NCI-H510A treated with DMSO at 0.1 percent for 48 hours (cell line): ENCODE measurements at places on chromosomes 3 and 15.

DNA sequence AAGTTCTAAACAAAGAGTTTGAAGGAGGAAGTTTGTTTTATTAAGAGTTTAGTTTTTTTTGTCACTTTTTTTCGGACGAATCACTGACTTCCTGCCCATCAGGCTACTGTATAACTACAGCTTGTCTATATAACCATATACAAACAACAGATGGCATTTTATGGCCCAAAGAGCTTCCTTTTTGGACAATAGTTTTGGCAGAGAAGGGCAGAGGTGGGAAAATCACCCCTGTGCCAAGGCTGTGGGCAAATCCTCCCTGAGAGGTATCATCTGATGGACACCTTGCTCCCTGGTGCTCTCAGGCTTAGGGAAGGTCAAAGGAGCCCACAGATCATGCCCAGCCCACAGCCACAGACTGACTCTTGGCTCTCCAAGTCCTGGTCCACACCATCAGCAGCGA is 113.4 kb downstream of the OXNAD1 start:
- no peak for DNase-seq

DNA sequence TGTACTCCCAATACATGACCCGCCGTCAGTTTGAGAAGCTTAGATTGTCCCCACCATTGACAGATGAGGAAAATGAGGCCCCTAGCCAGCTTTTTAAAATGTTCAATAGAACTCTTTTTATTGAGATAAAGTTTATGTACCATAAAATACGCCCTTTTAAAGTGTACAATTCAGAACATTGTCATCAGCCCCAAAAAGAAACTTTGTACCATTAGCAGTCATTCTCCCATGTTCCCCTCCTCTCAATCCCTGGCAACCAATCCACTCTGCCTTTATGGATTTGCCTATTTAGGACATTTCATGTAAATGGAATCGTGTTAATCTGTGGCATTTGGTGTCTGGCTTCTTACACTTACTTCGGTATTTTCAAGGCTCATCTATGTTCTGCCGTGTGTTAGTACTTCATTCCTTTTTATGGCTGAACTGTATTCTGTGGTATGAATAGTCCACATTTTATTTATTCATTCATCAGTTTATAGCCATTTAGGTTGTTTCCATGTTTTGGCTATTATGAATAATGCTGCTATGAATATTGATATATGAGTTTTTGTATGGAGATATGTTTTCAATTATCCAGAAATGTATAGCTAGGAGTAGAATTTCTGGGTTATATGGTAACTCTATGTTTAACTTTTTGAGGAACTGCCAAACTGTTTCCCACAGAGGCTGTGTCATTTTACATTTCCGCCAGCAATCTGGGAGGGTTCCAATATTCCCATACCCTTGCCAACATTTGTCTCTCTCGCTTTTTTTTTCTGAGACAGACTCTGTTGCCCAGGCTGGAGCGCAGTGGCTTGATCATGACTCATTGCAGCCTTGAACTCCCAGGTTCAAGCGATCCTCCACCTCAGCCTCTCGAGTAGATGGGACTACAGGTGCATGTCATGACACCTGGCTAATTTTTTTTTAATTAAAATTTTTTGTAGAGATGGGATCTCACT is 15.3 kb upstream of the PTPN23 start:
- DNase-seq, result no peak

- DNase-seq, result no peak
These were observed 21.3 kb downstream of the MEGF11 start for GRCh38 chr15:66232267-66232625.

DNA sequence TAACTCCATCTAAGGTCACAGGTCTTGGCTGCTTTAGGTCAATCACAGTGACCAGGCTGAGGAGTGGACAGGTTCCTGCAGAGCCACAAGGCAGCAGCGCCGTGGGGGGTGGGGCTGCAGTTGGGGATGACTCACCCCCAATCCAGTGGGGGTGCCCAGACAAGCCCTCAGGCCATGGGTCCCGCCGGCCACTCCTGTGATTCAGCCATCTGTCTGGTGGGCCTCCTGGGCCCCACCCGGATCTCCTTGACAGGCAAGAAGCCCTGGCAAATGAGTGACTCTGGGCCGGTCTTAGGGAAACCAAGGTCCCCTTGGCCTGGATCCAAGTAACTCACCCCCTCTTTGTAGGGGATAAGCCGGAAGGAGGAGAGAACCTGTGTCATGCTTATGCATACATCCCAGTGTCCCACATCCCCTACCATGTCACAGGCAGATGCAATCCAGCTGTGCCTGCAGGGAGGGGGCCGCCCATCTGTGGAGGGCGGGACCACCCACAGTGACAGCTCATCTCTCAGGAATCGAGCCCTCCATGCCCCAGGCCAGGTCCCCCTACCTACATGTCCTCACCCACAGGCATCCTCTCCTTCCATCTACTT is 495 bp upstream of the COL7A1 start:
- DNase-seq, result no peak

DNA sequence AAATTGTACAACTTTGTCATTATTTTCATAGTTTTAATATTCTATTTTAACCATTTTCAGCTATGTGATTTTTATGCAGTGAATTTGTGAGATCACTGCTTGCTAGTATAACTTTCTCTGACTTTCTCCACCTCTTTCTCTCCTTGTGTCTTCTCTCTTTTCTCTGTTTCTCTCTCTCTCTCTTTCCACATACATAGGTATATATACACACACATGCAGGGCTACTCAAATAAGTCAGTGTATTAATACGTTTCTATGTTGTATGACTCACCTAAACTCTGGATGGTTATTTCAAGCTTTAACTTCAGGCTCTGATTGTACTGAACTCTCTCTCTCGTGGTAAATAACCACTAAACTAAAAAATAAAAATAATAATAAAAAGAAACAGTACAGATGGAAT is 1389.3 kb upstream of the ALCAM start:
- DNase-seq, result no peak

DNA sequence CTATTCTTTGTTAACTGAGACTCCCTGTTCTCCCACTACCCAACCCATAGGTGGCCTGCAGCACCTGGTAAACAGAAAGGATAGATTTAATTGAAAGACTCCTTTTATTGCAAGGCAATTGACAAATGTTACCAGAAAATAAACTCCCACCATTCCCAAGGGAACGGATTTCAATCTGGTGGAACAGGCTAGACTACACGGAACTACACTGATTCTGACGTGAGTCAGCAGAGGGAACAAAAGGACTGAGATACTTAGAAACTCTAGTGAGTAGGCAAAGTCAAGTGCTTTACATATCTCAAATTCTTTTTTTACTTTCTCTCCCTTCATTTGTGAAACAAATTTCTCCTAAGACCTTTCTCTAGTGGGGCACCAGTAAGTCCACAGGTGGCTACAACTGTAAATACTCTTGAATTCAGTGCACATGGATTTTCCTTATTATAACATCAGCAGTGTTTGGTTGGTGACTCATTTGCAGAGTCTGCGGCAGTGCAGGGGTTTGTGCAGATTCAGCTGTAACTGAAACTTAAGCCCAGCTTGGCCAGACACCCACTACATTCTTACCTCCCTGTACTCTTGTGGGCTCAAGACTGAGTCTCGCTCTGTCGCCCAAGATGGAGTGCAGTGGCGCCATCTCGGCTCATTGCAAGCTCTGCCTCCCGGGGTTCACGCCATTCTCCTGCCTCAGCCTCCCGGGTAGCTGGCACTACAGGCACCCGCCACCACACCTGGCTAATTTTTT is 34.3 kb upstream of the PLSCR2 start:
- peak; percentile 11 for DNase-seq

- DNase-seq, result no peak
These were observed 131.0 kb downstream of the GABRG3 start for GRCh38 chr15:27101982-27102381.

DNA sequence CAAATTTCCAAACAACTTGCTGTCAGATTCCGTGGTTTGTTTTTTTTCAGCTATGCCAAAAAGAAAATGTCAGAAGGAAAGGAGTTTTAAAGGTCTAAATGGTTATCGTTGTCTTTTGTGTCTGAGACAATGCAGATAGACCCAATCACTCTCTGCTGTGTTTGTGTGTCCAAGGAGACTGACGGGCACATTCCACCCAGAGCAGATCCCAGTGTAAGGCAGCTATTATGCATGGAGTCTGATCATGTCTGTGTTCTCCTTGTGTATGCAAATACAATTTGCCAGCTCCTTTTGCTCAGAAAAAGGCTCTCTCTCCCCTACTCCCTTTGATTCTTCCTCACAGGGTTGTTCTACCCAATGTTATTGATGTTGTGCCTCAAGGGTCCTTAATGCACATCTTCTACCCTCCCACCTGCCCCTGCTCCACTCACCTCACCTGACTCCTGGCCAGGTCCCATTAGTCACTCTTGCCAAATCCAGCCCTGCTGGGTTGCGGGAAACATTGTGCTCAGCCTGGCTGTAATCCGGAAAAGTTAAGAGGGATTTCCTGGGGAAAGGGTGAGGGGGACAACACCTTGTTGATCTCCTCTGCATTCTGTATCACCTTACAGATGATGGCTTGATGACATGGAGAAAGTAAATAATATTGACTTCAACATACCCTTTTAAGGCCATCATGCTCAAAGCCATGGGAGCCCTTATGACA is 61.0 kb downstream of the OTOL1 start:
- peak; percentile 11 for DNase-seq

- DNase-seq, result no peak
These were observed 4.2 kb upstream of the TATDN2 start for GRCh38 chr3:10244009-10244408.

DNA sequence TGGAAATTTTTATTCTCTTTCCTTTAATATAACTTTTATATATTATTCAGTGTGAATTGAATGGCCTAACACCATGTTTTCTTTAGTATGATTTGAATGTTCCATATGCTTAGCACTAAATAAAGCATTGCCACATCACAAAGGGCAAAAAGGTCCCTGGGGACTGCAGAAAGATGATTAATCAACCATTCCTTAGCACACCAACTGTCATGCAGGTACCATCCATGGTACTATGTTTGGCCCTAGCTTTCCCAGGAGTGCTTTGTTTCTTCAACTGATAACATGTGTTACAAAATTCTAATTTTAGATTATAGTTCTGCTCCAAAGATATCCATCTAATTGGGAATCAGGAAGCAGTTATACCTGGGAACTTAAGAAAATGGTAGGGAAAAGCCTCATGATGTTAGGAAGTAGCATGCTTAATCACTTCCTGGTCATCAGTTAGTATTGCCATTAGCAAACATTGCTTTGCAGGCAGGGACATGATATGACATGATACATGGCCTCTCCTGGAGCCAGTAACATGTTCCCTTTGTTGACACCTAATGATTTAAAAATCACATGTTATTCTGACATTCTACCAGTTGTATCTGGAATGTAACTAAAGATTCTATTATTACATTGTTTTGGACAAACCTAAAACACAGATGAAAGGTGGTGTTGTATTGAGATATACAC is 712.6 kb upstream of the GBE1 start:
- DNase-seq, result no peak

GRCh38 chr15:49458145-49458544 is 35.1 kb downstream of the FGF7 start:
- DNase-seq, result no peak

GRCh38 chr3:122013448-122013925 is 8.6 kb downstream of the ILDR1 start:
- DNase-seq, result no peak

DNA sequence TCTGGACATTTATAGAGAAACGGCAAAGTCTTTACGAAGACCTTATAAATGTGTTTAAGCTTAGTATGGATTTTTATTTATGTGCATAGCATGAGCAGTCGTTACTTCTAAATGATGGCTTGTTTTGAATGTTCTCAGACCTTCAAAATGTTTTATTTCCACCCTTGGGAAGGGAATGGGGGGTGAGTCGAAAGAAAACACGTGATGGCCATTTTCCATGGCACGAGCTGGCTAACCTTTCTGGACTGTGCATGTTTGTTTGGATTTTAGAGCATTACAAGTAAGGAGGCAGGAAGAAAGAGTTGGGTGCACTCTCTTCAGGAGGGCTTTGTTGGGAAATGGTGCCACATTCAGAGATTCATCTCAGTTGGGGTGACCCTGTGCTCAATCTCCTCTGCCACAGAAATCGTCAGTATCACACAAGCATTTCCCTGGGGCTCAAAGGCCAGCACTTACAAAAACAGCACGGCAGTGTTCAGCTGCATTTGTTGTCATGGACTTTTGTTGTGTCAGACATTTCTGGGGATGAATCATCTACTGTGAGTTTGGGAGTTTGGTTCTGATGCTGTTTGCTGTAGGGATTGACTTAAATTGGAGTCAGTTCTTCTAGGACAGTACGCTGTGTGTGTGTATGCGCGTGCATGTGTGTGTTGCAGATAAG is 52.3 kb upstream of the ADAMTS9 start:
- DNase-seq, result no peak

GRCh38 chr3:23304424-23304823 is 101.3 kb downstream of the UBE2E2 start:
- no peak for DNase-seq

DNA sequence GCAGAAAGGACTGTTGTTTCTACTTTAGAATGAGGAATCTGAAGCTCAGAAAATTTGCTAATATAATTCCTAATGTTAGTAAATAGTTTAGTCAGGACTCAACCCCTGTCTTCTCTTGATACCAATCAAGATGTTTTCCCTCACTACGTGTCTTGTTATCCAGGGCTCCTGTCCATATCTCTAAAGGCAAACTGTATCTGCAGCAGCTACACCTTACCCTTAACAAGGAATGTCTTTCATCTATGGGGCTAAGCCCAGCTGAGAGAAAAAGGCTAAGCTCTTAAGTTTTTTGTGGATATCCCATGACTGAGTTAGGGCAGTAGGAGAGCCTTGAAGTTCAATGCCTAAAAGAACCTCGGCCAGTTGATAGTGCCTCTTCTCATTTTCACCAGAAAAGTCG is 32.5 kb downstream of the RAB11A start:
- DNase-seq, result no peak

- DNase-seq, result no peak
These were observed 29.1 kb upstream of the GOLIM4 start for GRCh38 chr3:168124791-168125190.

DNA sequence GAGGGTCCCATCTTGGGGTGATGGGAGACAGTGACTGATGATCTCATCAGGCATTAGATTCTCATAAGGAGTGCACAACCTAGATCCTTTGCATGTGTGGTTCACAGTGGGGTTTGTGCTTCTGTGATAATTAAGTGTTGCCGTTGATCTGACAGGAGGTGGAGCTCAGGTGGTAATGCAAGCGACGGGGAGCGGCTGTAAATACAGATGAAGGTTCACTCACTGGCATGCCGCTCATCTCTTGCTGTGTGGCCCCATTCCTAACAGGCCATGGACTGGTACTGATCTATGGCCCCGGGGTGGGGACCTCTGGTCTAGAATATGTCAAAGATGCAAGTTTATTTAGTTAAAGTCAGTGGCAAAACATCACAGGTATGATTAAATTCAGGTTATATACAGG is 8.7 kb downstream of the MEF2A start:
- no peak for DNase-seq

- no peak for DNase-seq
These were observed 394.8 kb downstream of the TUSC7 start for GRCh38 chr3:117104381-117104780.

- no peak for DNase-seq
These were observed 67.7 kb upstream of the NR2F2 start for GRCh38 chr15:96262549-96263489.

- no peak for DNase-seq
These were observed 799 bp downstream of the VPS33B start for GRCh38 chr15:91021516-91022074.
